ENCODE measurements at places on chromosomes 5 and 9. TPM values are rescaled to one million over a fixed set of nuclear protein-coding genes. Genes with fewer than 3 reads are reported as not detected.

DNA sequence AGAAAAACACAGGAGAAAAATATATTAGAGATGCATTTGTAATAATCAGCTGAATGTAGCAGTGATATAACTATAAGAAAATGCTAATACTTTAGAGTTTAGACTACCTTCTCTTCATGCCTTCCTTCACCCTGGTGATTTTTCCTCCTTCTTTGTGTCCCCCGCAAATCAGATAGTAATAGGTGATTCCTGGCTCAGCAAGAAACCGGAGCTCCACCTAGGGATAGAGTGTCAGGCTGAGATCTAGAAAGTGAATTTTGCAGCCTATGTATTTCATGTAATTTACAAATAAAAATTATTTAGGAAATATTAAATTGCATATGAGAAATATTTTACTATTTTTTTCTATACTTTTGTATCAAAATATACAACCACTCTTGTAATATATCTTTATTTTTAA is 109.8 kb upstream of the ST8SIA4 start:
- DNase-seq = no peak
- H3K4me3 ChIP-seq = no peak overlapping the region
- no peaks in the 10 kb centered on the region for H3K36me3 ChIP-seq

DNA sequence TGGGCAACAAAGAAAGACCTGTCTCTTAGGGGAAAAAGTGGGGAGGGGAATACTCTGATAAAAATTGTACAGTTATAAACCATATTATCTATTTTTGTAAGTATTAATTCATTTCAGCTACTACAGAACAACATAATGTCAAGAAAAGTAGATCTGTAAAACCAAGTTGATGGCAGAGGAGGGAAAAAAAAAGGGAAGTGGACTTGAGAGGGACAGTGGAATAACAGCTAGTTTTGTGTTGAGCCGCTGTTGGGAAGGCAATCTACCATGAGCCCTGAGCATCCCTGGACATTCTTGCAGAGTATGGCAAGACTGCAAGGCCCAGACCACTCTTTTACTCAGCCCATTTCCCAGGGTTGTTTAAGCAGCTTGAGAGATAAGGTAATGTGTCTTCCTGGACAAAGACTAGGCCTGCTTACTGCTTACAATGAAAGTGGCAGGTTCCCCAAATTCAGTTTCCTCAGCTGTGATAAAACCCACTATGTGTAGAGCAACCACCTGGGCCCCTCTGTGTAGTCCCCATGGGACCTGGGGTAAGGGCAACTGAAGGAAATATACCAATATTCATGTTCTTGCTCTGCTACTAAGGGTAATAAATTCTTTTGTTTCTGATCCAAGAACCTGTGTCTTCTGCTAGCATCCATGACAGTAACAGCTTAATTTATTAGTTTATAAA is 25.0 kb downstream of the CEP120 start:
- H3K27me3 ChIP-seq = no peaks in the 10 kb centered on the region
- DNase-seq = no peak
- no peak overlapping the region for H3K4me3 ChIP-seq
- H3K27ac ChIP-seq = no peak overlapping the region
- peaks cover 31% of the 10 kb centered on the region for H3K36me3 ChIP-seq

DNA sequence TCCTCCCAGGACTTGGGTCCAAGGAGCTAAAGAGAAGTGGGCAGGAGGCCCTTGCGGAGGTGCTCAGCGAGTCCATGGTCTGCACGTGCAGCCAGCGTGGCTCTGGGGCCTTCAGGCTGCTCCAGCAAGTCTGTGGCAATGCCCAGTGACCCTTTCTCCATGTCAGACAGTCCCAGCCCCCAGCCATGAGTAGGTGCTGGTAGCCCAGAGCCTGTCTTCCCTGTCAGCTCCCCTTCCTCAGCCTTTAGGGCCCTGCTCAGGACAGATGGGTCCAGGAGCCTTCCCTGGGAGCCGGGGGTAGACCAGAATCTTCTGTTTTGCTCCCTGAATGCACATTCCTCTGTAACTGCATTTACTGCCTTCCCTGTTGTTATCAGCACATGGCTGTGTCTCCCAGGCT is 147.2 kb upstream of the IRX2 start:
- H3K4me1 ChIP-seq = no peaks in the 10 kb centered on the region
- H3K4me3 ChIP-seq = no peak overlapping the region
- no peak for DNase-seq
- no peak overlapping the region for H3K27ac ChIP-seq

- no peak overlapping the region for H3K4me3 ChIP-seq
- H3K27me3 ChIP-seq = no peaks in the 10 kb centered on the region
- DNase-seq = no peak
- peaks cover 12% of the 10 kb centered on the region for H3K36me3 ChIP-seq
- H3K27ac ChIP-seq = no peak overlapping the region
These were observed 78.6 kb downstream of the PTPN3 start for GRCh38 chr9:109419531-109419930.

DNA sequence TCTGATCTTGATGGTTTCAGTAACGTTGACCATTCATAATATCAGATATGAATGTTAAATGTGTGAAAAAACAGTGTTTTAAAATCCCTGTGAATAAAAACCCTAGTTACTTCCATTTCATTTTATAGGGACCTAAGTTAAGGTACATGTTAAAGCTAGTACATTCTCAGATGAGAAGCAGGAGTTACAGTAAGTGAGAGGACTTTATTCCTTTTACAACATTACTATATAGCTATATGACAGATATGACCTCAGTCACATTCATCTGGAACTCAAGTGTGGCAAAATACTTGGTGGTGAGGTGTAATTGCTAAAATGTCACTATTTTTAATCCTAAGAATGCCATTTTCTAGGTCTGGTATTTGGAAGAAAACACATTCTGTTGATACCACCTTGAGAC is 96.4 kb downstream of the OXCT1 start:
- H3K27ac ChIP-seq = no peak overlapping the region
- H3K4me1 ChIP-seq = peaks cover 10% of the 10 kb centered on the region
- no peaks in the 10 kb centered on the region for H3K27me3 ChIP-seq
- no peak for DNase-seq
- H3K36me3 ChIP-seq = no peaks in the 10 kb centered on the region

GRCh38 chr9:18990494-18990893 is 42.5 kb downstream of the SAXO1 start:
- H3K27ac ChIP-seq = no peak overlapping the region
- H3K4me1 ChIP-seq = no peaks in the 10 kb centered on the region
- H3K4me3 ChIP-seq = no peak overlapping the region
- DNase-seq = no peak

- H3K27ac ChIP-seq = no peak overlapping the region
- H3K27me3 ChIP-seq = no peaks in the 10 kb centered on the region
- no peak for DNase-seq
These were observed 6.4 kb downstream of the SEPTIN8 start for GRCh38 chr5:132770476-132771159.

DNA sequence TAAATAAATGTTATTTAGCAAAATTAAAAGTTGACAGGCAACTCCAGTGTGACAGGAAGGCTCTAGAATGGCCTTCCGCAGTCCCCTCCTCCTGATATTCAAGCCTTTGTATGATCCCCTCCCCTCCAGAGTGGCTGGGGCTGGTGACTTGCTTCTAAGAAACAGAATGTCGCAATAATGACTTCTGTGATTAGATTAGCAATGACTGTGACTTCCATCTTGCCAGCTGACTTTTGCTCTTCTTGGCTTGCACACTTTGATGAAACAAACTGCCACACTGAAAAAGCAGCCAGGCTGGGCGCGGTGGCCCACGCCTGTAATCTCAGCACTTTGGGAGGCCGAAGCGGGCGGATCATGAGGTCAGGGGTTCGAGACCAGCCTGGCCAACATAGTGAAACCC is 106.5 kb upstream of the LARP1 start:
- no peak for DNase-seq
- H3K27ac ChIP-seq = no peak overlapping the region
- no peaks in the 10 kb centered on the region for H3K4me1 ChIP-seq
- H3K36me3 ChIP-seq = no peaks in the 10 kb centered on the region

DNA sequence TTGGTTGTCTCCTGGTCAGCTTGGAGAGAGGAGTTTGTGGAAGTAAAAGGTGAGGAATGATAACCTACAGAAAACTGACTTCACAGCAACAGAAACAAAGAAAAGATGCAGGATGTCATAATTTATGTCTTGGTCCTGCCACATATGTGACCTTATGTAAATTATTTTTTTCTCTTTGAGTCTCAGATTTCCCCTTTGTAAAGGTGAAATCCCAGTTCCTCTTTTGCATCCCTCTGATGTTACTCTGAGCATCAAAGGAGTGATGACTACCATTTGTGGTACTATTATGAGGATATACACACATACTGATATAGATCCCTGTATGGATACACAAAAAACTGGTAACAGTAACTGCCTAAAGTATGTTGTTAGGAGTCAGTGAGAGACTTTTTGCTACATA is 1.4 kb upstream of the THG1L start:
- H3K27ac ChIP-seq = no peak overlapping the region
- no peak overlapping the region for H3K4me3 ChIP-seq
- DNase-seq = no peak
- H3K4me1 ChIP-seq = no peaks in the 10 kb centered on the region

DNA sequence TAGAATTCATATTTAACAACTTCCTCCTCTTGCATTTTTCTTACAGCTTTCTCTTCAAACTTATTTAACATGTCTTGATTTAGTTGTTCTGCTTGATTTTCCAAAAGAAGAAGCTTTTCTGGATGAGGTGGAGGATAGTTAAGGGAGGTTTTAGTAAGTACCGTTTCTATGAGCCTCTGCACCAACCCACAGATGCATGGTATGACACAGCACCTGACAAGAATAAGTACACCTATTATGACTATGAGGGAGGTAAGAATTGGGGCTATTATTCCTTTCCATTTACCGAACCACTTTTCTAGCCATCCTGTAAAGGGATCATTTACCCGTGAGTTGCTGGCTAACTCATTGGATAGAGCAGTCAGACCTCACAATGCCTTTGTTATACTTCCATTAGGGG is 2.5 kb upstream of the HMGCS1 start:
- no peak for DNase-seq
- peaks cover 4% of the 10 kb centered on the region for H3K27me3 ChIP-seq

DNA sequence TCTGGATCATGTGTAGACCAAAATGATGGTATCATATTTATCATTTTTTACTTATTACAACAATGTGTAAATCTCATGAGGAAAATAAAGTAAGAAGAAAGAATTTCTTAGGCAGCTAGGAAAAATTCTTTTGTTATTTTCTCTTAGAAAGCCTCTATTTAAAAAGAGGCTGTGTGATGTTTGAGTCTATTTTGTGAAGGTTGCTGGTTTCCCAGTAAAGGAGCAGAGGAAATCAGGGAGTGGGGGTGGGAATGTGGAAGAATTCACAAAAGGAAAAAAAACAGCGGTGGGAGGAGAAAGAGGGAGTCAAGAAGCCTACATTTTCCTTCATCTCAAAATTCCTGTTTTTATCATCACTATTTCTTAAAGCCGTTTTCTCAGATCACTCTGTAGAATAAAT is 20.1 kb downstream of the PTCH1 start:
- H3K4me1 ChIP-seq = peaks cover 58% of the 10 kb centered on the region
- no peaks in the 10 kb centered on the region for H3K36me3 ChIP-seq
- H3K27me3 ChIP-seq = no peaks in the 10 kb centered on the region
- no peak overlapping the region for H3K27ac ChIP-seq
- no peak overlapping the region for H3K4me3 ChIP-seq

DNA sequence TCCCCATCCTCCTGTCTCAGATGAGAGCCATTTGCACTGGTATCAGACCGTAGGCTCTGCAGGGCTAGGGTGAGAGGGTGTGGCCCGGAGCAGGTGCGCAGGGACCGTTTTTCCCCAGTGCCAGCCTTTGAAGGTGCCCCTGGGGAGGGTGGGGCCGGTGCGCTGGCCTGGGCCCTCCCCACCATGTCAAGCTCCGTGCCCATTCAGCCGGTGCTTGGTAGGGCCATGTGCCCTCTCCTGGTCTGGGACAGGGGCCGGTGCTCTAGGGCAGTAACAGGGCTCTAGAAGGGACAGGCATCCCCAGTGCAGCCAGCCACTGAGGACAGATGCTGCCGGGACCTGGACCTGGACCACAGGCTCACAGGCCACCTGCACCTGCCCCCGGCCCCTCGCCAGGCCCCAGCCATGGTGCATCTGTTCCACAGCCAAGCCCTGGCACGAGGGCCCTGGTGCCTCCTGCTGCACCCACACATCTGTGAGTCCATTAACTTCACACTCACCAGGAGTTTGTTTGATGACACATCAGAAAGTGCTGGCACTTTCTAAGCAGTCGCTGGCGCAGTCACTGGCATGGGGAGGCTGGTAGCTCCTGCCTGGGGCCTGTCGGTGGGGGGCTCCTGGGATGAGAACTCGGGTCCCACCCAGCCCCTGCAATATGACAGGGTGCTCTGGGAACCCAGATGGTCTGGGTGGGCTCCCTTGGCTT is 5.0 kb upstream of the QRFP start:
- no peaks in the 10 kb centered on the region for H3K36me3 ChIP-seq
- no peak overlapping the region for H3K27ac ChIP-seq
- no peak overlapping the region for H3K4me3 ChIP-seq
- H3K4me1 ChIP-seq = no peaks in the 10 kb centered on the region
- H3K27me3 ChIP-seq = no peaks in the 10 kb centered on the region

Gene RGMB
- 72.6 TPM for polyA plus RNA-seq

Gene FASTKD3
- 5.4 TPM for polyA plus RNA-seq

Gene BTNL3
- not detected for polyA plus RNA-seq

Gene NEUROG1
- polyA plus RNA-seq = not detected

Gene GABRA1
- polyA plus RNA-seq = not detected

Gene PTPRD
- polyA plus RNA-seq = 0.08 TPM

Gene PCSK5
- 0.03 TPM for polyA plus RNA-seq

Gene DBN1
- 176 TPM for polyA plus RNA-seq

Gene ENTREP1
- not detected for polyA plus RNA-seq

Gene SPATA31C1
- not detected for polyA plus RNA-seq
